Stimulated activated CD8-positive, alpha-beta memory T cell treated with anti-CD3 and anti-CD28 coated beads, Interleukin-15, amount 100 ng/mL, for 48 hours (primary cell): ENCODE measurements at places on chromosomes 6 and 20.
A peak's percentile ranks its signal among the peaks of the same experiment; 100 is the strongest.

GRCh38 chr6:52538252-52538900, 38.5 kb downstream of the TRAM2 start:
- no peak for DNase-seq

DNA sequence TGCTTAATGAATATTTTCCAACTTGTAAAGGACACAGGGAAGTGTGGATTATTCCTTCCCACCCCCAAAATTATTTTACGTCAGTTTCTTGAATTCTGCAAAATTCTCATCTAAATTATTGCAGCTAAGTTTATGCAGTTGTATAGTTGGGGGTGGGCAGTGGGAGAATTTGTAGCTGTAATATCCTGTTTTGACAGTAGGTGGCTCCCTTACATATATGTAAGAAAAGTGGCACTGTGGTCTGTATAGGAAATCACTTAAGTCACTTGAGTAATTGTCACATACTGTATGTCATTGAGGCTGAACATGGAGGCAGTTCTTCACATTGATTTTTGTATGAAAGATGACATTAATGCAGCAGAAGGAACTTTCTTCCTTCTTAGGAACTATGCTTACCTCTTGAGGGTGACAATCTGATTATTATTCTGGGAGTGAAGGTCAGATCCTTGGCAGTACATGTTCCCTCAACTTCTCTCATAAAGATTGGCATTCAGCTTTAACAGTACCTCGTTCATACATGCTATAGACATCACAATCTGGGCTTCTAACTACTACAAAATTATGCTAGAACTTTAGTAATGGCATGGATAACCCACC, 14.6 kb upstream of the CFAP206 start:
- DNase-seq, result no peak

- DNase-seq, result no peak
Observed at GRCh38 chr6:88059191-88059590, 11.6 kb downstream of the SPACA1 start.

GRCh38 chr6:35603326-35604202, 85.2 kb downstream of the FKBP5 start:
- no peak for DNase-seq

DNA sequence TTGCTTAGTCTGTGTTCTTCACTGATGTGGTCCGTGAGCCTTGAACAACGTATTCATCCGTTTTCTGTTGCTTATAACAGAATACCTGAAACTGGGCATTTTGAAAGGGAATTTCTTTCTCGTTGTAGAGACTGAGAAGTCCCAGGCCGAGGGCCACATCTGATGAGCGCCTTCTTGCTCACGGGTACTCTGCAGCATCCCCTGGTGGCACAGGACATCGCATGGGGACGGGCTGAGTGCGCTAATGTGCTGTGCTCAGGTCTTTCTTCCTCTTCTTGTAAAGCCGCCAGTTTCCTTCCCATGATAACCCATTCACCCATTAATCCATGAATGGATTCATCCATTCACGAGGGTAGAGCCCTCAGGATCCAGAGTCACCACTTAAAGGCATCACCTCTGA, 161.0 kb downstream of the NFATC2 start:
- DNase-seq, result no peak

DNA sequence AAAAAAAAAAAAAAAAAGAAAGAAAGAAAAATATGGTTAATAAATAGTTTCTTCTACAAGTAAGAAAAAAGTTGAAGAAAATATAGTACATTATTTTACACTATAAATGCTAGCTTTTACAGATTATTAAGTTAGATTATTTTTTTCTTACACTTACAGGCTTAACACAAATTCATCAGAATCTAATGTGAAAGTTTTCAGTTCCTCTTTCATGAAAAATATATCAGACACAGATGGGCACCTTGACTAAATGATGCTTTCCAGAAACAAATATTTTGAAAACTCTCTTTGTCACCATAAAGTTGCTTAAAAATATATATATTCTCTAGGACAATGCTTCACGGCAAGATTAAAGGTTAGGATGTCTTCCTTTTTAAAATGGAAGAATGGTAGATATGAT, 321.8 kb upstream of the HSF2 start:
- DNase-seq, result no peak

DNA sequence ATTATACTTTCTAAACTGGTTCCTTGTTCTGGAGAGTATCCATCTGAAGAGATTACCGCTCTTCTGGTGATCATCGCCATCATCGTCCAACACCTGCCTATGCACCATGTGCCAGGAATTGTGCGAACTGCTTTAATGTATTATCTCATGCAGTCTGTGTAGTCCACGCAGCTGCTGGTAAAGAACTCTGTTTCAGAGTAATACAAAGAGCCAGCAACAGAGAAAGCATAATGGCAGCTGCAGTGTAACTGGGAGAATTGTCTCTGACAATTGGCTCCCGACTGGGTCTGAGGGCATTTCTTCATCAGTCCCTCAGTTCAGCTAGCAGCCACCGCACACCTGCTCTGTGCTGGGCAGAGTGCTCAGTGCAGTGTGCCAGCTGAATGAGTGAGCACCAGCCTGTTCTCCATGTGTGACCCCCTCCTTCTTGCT, 383.4 kb downstream of the GRIK2 start:
- no peak for DNase-seq

DNA sequence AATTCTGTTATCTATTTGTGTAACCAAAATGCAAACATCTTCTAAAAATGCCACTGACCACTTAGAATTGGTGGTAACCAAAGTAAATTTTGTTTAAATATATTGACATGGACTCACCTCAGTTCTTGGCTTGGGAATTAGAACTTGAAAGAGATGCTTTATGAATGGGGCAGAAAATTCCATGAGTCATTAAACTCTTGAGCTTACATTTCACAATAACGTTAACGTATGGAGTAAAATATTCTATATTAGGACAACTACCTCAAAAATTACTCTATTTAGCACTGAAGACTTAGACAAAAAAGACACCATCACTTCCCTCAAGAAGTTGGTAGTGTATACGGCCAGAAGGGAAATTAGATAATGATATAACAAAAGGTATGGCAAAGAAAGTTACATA, 752.2 kb upstream of the MARCKS start:
- no peak for DNase-seq

- DNase-seq, result no peak
Observed at GRCh38 chr20:34251619-34252018, 10.4 kb downstream of the ASIP start.

DNA sequence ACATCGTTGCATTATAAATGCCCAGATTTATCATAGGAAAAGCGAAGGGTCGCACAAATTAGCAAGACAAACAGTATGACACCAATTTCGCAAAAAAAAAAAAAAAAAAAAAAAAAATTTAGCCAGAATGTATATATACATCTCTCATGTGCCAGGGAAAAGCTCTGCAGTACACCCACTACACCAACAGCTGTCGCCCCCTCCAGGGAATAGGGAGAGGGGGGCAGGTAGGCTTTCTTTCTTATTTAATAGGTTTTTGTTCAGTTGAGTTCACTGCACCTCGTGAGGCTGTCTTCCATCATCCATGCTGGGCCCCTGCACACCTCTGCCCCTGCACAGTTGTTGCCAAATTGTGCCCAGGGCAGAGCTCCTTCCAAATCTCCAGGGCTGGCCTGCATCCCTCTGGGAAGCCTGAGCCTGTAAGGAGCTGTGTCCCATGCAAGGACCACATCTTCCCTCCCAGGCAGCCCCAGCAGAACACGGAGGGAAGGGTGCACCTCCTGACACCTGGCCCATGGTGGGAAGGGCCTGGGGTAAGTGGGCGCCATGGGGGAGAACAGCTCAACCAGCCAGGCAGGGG, 85.4 kb downstream of the NINL start:
- no peak for DNase-seq

DNA sequence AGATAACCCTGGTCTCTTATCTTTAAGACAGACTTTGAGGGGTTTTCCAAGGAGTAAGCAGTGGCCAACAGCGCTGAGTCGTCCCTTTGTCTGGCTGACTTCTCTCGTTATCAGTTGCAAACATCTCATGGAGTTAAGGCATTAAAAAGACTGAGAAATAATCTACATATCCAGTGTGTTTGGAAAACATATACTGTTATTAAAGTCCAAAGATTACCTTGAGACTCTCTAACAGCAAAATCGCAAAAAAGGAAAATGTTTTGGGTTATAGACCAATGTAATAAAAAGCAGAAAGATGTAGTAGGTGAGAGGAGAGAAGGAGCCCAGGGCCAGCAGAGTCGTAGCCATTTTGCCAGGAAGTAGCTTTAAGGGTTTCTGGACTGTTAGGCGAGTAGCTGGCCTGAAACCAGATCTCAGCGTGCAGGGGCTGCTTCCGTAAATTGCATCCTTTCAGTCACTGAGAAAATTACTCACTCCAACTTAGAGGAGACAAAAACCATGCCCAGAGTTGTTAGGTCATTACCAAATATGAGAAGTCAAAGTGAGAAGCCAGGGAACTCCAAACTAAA, 24.6 kb downstream of the MYLK4 start:
- DNase-seq, result no peak

DNA sequence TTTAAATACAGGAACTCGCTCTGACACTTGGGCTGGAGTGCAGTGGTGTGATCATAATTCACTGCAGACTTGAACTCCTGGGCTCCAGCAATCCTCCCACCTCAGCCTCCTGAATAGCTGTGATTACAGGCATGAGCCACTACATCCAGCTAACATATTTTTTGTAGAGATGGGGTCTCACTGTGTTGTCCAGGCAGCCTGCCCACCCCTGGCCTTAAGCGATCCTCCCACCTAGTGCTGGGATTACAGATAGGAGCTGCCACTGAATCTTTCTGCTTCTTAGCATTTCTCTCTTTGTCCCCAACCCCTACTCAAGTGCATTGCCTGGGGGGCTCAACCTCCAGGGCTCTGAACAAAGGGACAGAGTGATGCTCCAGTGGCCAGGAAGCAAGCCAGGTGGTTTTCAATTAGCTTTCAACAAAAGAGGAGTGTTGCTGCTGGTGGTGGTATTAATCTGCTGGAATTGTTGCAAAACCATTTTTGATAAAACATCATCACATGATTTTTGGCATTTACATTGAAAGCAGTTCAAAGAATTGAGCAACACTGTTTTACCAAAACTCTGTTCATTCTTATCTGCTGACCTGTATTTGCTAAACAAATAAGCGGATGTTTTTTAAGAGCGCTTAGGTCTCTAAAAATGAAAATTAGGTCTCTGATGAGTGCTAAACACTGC, 40.4 kb upstream of the BPIFA2 start:
- DNase-seq, result no peak

GRCh38 chr6:124958759-124959354, 3.4 kb upstream of the RNF217 start:
- DNase-seq, result no peak

- peak; percentile 10 for DNase-seq
Observed at GRCh38 chr20:5569021-5569420, 181.2 kb upstream of the SHLD1 start.

- no peak for DNase-seq
Observed at GRCh38 chr20:57999465-58000111, 228.9 kb downstream of the ANKRD60 start.

GRCh38 chr6:39543950-39544349, 181.3 kb downstream of the KIF6 start:
- no peak for DNase-seq

GRCh38 chr20:51665543-51666118, 102.6 kb downstream of the ATP9A start:
- DNase-seq, result no peak

DNA sequence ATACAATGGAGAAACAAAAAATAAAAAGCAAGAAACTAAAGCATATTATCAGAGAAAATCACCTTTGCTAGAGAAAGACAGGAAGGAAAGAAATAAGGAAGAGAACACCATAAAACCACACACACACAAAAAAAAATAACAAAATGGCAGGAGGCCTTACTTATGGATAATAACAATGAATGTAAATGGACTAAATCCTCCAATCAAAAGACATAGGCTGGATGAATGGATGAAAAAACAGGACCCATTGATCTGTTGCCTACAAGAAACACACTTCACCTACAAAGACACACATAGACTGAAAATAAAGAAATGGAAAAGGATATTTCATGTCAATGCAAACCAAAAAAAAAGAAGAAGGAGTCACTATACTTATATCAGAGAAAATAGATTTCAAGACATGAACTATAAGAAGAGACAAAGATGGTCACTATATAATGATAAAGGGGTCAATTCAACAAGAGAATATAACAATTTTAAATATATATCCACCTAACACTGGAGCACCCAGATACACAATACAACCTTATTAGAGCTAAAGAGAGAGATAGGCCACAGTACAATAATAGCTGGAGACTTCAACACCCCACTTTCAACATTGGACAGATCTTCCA, 693.6 kb downstream of the HACE1 start:
- DNase-seq, result no peak

GRCh38 chr20:31676609-31676989, 38.9 kb downstream of the COX4I2 start:
- no peak for DNase-seq

GRCh38 chr20:14889496-14890255, 552.3 kb upstream of the FLRT3 start:
- no peak for DNase-seq

GRCh38 chr20:10034717-10035571, at the start of gene ANKEF1:
Gene ANKEF1 (plus strand): TSS chr20:10034987. CDS start chr20:10038302, 3,315 bp downstream.
- peak; percentile 36 for DNase-seq

DNA sequence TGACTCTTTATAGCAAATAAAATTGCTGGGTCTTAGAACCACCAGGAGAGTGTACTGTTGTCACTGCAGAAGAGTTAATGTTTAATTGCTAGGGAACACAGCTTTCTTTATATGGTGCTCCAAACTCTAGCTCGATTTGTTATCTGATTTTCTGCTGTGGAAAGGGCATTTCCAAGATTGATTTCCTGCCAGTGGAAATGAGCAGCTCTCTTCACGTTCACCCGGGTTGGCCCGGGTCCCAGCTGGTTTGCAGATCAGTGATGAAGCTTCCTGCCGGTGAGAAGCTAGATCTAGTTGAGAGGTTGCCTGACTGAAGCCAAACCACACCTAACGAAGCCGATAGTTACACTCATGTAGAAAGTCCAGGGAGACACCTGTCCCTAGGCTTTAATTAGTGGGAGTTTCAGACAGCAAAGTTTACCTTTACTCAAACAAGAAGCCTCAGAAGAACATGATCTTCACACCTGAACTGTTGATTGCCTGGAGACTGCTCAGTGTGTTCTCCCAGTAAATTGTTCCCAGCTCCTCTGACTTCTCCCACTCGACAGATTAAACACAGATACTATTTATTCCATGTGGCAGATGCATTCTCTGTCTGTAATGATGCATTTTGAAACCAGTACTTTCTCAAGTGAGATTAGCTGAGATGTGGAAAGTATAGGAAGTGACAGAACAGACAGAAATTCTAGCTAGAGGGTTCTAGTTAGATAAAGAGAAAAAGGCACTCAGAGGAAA, 27.8 kb downstream of the PAQR8 start:
- DNase-seq, result peak; percentile 21

DNA sequence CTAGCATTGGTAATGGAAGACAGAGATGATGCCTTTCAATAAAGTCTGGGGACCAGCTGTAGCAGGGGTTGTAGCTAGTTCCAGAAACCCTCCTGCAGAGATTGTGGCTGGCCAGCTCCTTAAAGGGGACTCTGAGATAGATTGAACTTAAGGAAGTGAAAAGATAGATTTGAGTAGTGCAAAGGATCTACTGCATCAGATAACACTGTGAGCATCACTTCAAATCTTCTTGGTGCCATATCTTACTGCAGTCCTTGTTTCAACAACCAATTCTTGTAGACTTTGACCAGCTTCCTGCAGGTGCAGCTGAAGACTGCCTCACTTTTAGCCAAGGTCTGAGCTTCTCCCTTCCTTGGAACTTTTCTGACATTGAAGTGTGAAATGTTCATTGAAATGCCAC, 14.8 kb upstream of the CEP162 start:
- no peak for DNase-seq

GRCh38 chr6:44452725-44453124, 65.2 kb downstream of the CDC5L start:
- no peak for DNase-seq
